ENCODE measurements at places on chromosomes 1 and 21.

- no peak for DNase-seq
These were observed 4.1 kb upstream of the CCDC24 start for GRCh38 chr1:43987159-43987902.

DNA sequence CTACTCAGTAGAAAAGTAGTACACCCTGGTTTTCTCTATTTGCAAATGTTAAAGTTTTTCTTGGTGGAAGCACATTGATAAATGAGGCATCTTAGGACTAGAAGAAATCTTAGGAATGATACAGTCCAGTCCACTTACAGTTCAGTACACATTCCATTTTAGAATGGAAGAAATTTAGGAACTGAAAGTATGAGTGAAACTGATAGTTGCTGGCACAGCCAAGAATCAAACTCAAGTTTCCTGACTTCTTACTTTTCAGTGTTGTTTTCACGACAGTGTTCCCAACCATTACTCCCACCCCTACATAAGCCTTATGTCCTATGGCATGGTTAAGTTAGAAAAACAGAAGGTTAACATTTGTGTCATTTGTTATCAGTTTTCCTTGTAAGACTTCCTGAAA lies 258.5 kb downstream of the BACH1 start:
- no peak for DNase-seq

DNA sequence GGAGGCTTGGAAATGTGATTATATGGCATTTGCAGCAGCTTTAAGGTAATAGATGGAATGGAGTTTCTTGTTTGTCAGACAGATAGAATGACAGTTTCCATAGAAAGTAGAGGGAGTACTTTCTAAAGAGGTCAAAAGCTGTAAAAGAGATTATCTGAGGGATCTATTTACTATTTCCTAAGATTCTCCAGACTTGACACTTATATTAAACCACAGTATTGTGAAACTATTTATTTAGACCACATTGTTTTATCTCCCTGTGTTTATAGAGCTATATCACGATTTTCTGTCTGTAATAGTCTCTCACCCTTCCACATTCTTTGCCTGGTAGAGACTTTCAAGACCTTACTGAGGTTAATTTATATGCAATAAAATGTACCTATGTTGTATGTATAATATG lies 66.7 kb downstream of the MAN1A2 start:
- no peak for DNase-seq

GRCh38 chr1:6967431-6968111 lies 182.3 kb downstream of the CAMTA1 start:
- DNase-seq, result peak; percentile 36

DNA sequence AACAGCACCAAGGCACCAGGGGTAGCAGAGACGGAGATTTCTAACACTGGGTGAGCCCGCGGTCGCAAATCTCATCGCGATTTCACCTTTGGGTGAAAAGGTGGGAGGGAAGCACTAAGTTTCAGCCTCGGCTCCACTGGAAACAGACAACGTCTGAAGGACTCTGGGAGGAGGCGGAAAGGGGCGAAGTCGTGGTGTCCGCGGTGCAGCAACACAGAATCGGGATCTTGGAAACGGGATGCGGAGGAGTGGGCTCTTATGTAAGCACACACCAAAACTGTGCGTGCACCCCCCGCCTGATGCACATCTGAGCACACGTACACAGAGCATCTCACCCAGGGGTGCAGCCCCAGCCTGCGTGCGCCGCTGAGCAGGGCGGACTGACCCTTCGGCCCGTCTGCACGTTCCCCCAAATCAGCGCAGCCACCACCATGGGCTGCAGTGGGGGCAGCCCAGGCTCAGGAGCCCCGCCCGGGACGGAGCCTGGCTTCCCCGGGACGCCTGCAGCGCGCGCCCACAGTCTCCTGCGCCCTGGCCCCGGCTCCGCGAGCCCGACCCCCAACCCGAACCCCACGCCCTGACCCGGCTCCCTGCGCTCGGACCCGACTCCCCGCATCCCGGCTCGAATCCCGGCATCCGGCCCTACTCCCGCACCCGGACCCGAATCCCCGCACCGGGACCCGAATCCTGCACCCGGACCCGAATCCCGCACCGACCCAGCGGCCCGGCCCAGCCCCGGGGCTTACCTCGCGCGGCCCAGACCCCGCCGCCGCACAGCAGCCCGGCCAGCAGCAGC lies 670 bp downstream of the CLSTN1 start:
- DNase-seq, result no peak
